ENCODE measurements at places on chromosomes 5 and 9. TPM values are rescaled to one million over a fixed set of nuclear protein-coding genes. Genes with fewer than 3 reads are reported as not detected.

GRCh38 chr5:145210020-145210419 lies 625.1 kb downstream of the PRELID2 start:
- no peaks in the 10 kb centered on the region for H3K27me3 ChIP-seq
- DNase-seq, result no peak
- no peak overlapping the region for H3K4me3 ChIP-seq

Gene IL3
- not detected for total RNA-seq

DNA sequence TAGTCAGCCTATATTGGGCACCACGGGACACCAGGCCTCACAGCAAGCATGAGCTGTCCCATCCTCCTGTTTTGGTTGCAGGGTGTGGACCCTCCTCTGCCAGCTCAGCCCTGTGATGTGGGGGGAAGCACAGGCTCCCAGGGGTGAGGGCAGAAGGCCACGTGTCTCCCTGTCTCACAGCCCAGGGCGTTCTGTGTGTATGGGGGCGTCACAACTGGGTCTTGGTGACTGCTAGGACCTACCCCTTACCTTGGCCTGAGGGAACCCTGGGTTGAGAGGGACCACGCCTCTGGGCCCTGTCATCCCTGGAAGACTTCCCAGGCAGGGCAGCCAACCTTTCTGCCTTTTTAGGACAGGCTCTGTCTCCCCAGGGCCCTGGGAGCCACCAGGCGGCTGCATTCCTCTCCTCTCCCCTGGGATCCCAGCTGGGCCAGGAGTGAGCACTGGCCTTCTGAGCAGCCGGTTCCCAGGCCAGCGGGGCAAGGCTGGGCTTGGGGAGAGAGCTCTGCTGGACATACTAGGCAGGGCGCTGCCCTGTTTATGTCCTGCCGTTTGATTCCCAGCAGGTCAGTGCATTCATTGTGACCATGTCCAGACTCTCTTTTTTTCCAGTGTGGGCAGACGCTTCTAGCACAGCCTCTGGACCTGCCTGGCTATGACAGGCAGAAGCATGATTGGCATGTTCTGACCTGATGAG lies 97.4 kb downstream of the DAB2IP start:
- H3K27me3 ChIP-seq, result no peaks in the 10 kb centered on the region
- H3K4me3 ChIP-seq, result no peak overlapping the region
- no peaks in the 10 kb centered on the region for H3K36me3 ChIP-seq
- no peak overlapping the region for H3K27ac ChIP-seq

GRCh38 chr5:172559004-172559932 lies 81.8 kb upstream of the NEURL1B start:
- peak overlapping the region; percentile 13 for H3K4me3 ChIP-seq
- peak overlapping the region; percentile 91 for H3K27ac ChIP-seq
- H3K36me3 ChIP-seq, result no peaks in the 10 kb centered on the region
- H3K27me3 ChIP-seq, result peaks cover 4% of the 10 kb centered on the region
- H3K4me1 ChIP-seq, result peaks cover 49% of the 10 kb centered on the region

DNA sequence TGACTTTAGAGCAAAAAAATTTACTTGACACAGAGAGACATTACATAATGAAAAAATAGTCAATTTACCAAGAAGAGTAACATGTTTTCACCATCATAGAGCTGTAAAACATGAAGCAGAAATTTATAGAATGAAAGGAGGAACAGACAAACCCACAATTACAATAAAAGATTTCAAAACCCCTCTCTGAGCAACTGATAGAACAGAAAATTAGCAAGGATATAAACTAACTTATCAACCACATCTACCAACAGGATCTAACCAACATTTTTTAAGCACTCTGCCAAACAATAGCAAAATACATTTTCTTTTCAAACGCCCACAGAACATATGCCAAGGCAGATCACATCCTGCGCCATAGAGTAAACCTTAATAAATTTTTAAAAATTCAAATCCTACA lies 17.9 kb downstream of the SLCO4C1 start:
- no peaks in the 10 kb centered on the region for H3K27me3 ChIP-seq
- H3K27ac ChIP-seq, result no peak overlapping the region
- no peaks in the 10 kb centered on the region for H3K4me1 ChIP-seq
- DNase-seq, result no peak

GRCh38 chr5:132758451-132758850 lies 11.2 kb downstream of the CCNI2 start:
- H3K36me3 ChIP-seq, result peaks cover 25% of the 10 kb centered on the region
- no peaks in the 10 kb centered on the region for H3K27me3 ChIP-seq
- no peak overlapping the region for H3K27ac ChIP-seq
- H3K4me3 ChIP-seq, result no peak overlapping the region
- peaks cover 6% of the 10 kb centered on the region for H3K4me1 ChIP-seq

Data from mesothelial cell of epicardium (in vitro differentiated cells).